Calu3 (cell line): ENCODE measurements at places on chromosomes 12 and 14. TPM values are rescaled to one million over a fixed set of nuclear protein-coding genes. Genes with fewer than 3 reads are reported as not detected.

DNA sequence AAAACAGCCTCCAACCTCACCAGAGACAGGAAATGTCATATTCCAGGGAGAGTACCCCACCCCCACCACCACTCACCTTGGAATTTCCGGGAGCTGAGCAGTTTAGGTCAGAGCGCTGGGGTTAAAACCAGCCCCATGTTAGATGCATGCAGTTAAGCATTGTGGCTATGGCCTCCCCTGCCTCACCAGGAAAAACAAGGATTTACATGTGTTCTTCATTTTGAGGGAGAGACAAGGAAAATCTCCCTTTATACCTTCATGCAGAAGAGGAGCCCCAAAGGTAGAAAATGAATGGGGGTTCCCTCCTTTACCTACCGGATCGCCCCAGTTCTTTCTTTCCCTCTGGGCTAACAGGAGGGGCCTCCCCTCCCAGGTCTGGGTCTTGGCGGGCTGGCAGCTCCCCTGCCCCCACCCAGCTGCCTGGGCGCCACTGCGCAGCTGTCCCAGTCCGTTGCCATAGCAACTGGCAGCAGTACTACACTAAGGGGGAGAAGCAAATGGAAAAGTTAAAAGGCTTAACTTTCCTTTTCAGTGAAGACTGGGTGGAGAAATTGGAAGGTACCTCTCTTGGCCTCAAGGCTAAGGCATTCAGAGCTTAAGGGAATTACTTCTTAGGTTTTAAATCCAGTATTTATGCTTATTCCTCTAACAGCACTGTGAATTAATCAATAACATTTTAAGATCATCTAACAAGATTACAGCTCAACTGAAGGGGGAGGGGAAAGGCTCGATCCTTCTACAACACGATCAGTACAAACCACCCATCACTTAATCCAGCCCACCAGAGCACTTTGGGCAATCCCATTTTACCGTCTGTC is 20.5 kb downstream of the CBX5 start:
- peak; percentile 66 for DNase-seq

- DNase-seq = no peak
Measured at GRCh38 chr14:82385048-82385447, 851.4 kb upstream of the SEL1L start.

DNA sequence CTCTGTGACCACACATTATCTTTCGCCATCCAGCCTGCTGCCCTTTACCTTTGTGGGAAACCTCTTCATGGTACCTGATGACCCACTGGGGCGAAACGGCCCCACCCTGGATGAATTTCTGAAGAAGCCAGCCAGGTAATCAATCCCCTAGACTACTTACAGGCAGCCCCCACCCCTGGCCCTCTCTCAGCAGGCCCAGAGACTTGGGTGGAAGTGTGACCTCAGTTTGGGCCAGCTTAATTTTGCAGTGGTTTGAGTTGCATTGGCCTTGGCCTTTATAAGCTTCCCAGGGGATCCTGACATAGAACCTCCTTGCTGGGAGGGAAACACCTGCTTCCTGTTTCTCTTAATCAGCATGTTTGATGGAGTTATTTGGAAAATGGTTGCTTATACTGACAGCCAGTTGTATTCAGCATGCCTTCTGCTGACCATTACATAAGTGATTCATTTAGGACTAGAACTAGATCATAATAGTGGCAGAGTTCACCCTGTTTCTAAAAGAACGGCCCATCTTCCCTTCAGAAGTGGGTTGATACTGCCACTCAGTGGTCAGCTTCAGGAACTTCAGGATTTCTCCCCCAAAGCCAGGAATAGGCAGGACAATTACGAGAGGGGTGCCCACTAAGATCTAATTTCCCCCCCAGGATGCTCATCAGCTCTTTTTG is 6.1 kb downstream of the SDR39U1 start:
- peak; percentile 41 for DNase-seq

DNA sequence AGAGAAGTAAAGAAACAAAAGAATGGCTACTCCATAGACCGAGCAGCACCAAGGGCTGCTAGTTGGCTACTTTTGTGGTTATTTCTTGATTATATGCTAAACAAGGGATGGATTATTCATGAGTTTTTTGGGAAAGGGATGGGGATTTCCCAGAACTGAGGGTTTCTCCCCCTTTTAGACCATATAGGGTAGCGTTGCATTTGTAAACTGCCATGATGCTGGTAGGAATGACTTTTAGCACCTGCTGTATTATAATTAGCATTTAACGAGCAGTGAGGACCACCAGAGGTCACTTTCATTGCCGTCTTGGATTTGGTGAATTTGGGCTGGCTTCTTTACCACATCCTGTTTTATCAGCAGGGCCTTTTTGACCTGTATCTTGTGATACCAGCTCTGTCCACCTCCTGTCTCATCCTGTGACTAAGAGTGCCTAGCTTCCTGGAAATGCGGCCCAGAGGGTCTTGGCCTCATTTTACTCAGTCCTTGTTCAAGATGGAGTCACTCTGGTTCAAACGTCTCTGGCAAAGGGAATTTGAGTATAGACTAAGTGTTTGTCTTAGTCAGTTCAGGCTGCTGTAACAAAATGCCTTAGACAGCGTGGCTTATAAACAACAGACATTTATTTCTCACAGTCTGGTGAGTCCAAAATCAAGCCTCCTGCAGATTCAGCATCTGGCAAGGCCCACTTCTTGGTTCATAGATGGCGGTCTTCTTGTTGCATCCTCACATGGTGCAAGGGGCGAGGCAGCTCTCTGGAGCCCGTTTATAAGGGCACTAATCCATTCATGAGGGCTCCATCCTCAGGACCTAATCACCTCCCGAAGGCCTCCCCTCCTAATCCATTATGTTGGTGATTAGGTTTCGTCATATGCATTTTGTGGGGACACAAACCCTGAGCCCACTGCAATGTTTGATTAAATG is 348.3 kb upstream of the SFSWAP start:
- DNase-seq = no peak

GRCh38 chr12:110279566-110280375 is 1.3 kb upstream of the ATP2A2 start:
- DNase-seq = no peak

GRCh38 chr14:22152903-22153302 is 436.1 kb downstream of the DAD1 start:
- no peak for DNase-seq

- DNase-seq = no peak
Measured at GRCh38 chr14:104019029-104019428, 66.5 kb upstream of the ASPG start.

GRCh38 chr12:12095021-12095420 is 24.3 kb downstream of the BCL2L14 start:
- DNase-seq = no peak

GRCh38 chr12:109587921-109588320 is 14.3 kb downstream of the MVK start:
- DNase-seq = no peak

GRCh38 chr12:80212938-80213645 is 113.8 kb downstream of the OTOGL start:
- DNase-seq = no peak

GRCh38 chr12:26567126-26567525 is 265.9 kb downstream of the ITPR2 start:
- no peak for DNase-seq

DNA sequence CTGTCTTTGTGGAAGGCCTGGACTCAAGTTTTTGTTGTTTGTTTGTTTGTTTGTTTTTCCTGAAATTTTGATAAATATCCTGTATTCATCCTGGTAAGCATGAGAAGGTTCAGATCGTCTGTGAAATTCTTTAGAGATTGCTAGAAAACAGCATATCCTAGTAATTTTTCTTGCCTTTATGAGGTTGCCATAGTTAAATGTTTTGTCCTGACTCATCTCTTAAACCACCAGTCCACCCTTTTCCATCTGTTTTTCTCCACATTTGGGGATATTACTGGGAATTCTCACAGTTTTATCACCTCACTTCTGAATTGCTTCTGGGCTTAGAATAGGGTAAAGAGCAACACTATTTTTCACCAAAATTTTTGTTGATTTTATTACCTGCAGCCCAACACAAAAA is 248.3 kb downstream of the FBXL14 start:
- no peak for DNase-seq

- DNase-seq = no peak
Measured at GRCh38 chr12:123058980-123059379, 78.5 kb downstream of the ARL6IP4 start.

DNA sequence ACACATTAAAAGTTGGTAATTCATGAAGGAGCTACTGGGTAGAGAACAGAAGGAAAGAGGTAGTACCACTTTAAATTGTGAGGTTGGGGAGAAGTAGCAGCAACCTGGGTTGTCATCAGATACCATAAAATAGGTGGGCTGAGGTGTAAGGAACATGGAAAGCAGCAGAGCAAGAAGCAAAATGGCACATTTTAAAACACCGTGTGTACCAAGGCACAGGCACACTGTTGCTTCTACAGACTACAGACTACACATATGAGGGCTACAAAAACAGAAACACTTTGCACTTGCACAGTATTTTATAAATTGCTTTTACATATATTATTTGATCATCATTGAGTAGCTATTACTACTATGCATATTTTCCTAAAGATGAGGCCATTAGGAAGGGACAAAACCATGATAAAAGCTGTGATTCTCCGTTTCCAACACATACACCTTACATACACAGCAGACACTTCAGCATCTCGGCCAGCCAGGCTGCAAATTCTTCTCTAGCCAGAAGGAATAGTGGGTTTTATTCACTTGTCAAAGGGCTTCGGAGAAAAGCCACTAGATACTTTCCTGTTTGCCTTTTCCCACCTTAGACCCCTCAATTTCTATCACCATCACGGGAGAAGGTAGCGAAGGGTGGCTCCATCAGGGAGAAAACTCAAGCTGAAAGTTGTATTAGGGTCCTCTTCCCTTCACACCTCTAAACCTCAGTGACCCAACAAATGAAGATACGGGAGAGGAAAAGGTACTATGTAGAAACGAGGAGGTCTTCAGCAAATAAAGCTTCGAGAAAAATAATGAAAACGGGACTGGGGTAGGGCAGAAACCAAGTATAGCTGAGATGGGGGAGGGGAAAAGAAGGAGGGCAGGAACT is 1.6 kb downstream of the PYM1 start:
- DNase-seq = no peak

Gene TEAD4
- 33.0 and 34.2 TPM in 2 replicates for total RNA-seq

Gene EEF1AKMT3
- total RNA-seq = 8.4 TPM in 2 replicates

Gene EPYC
- not detected in 2 replicates for total RNA-seq

Gene RNASE3
- not detected in 2 replicates for total RNA-seq

Gene TEX52
- not detected in 2 replicates for total RNA-seq

Gene SYNDIG1L
- total RNA-seq = not detected in 2 replicates
